Activated CD4-positive, alpha-beta T cell treated with anti-CD3 and anti-CD28 coated beads for 4 hours (primary cell): ENCODE measurements at places on chromosomes 5 and 9.

GRCh38 chr9:16154521-16155078 is 601.8 kb downstream of the CCDC171 start:
- DNase-seq: no peak

GRCh38 chr5:55231029-55231918 is 2.1 kb downstream of the CCNO start:
- no peak for DNase-seq

DNA sequence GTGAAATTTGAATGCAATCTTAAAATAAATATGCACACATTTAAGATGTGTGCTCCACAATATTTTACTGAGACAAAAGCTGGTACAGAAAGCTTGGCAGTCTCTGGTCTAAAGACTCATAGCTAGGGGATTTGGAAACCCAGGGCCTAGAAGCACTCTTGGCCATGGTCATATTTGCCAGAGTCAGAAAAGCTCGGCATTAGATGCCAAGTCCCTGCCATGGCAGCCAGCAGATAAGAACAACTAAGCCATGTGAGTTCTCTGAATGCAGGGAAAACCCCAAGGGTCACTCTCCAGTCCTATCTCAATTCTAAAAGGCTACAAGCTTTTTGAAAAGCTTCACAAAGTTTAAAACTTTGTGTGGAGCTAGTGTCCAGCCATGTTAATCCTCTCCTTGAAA is 119.5 kb downstream of the FAM114A2 start:
- DNase-seq: no peak

DNA sequence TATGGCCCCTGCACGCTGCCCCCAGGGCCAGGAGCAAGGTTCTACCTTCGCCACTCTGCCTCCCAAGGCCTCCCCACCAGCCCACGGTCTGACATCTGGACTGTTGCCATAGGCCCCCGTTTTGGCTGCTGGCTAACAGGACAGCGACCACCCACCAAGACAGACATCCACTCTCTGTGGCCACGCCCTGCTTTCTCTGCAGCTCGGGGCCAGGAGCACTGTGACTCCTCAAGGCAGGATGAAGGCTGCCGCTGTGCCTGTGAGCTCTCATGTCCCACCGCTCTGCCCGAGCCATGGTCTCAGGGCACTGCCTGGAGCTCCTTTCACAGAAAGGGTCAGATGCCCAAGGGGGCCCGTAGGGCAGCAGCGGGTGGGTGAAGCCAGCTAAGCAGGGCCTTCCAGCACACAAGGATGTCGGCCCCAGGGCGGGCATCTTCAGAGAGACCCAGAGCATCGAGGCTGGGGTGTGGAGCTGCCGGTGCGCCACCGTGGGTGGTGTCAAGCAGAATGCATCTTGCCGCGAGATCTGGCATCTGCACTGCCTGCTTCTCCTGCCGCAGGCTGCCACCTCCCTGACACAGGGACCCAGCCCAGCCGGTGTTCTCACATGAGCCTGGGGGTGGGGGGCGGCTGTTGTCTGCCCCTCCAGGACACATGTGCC is 92.2 kb upstream of the ADAMTS2 start:
- DNase-seq: no peak

- no peak for DNase-seq
Observed at GRCh38 chr9:135559606-135560005, 1.9 kb upstream of the PAEP start.

DNA sequence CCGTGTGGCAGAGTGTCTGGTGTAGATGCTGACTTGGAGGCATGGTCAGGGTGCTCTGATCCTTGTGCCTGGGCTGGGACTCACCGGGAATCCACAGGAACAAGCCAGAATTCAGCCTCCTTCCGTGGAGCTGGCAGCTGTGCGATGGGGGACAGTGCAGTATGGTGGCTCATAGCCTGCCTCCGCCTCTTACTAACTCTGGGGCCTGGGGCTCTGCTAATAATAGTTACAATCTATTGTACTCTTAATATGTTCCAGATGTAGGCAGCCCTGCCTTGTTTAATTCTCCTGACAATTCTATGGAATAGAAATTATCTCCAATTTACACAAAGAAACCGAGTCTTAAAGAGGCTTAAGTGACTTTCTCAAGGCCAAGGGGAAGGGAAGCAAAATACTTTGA is 77.6 kb downstream of the PCDH1 start:
- no peak for DNase-seq

GRCh38 chr9:94005272-94005901 is 50.2 kb upstream of the BARX1 start:
- DNase-seq: no peak

GRCh38 chr5:33934176-33934575 is 2.0 kb upstream of the RXFP3 start:
- DNase-seq: no peak

DNA sequence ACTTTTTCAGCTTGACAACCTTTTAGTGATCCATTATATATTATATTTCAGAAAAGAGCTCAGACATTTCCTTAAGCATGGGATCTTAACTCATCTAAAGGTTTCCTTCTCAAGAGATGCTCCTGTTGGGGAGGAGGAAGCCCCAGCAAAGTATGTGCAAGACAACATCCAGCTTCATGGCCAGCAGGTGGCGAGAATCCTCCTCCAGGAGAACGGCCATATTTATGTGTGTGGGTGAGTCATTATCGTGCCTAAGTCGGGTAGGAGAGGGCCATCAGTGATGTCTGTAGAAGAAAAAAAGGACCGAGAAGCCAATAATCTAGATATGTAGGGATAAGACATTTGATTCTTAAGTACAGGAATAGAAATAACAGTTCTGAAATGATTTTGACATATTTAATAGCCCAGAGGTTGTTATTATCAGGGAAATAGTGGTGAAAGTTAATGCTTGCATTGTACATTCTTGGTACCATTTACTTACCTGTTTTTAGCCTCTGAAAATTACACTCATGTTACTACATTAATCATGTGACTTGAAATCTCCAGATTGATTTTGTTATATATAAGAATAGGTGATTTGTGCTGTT is 28.2 kb downstream of the MTRR start:
- peak; percentile 8 for DNase-seq

GRCh38 chr5:117463881-117464570 is 889.4 kb upstream of the SEMA6A start:
- no peak for DNase-seq

DNA sequence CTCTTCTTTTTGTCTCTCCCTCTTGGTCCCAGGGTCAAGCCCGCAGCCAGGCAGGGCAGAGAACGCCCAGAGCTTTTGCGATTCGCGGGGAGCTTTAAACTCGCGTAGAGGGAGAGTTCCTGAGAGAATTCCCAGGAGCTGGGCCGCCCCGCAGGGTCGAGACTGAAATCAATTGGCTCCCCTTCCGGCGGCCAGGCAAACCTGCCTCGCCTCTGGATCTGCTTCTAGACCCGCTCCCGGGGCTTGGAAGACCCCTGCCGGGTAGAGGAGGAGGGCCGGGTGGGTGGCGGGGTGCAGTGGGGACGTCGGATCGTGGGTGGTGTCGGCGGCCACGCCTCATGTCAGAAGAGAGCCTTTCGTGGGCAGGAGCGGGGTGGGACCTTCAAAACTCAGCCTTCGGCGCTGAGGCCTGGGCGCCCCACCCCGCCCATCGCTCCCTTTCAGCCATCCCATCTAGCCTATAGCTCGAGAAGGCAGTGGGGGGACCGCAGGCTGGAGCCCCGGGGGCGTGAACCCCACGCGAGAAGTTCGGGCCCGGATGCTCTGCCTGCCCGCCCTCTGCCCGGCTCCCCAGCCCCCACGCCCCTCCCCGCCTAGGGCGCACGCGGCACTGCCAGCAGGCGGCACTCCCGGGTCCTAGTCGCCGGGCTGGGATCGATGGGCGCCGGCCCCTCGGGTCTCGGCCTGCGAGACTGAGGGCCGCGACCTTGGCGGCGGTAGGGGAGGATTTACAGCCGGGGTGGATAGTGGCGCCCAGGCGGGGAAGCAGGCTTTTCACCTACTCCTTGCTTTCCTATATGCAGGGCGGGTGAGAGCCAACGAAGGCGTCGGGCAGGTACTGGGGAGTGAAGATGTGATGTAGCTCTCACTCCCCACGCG is 6.1 kb downstream of the PRDM6 start:
- DNase-seq: no peak

GRCh38 chr9:76378367-76379073 is 15.7 kb downstream of the RFK start:
- DNase-seq: no peak

DNA sequence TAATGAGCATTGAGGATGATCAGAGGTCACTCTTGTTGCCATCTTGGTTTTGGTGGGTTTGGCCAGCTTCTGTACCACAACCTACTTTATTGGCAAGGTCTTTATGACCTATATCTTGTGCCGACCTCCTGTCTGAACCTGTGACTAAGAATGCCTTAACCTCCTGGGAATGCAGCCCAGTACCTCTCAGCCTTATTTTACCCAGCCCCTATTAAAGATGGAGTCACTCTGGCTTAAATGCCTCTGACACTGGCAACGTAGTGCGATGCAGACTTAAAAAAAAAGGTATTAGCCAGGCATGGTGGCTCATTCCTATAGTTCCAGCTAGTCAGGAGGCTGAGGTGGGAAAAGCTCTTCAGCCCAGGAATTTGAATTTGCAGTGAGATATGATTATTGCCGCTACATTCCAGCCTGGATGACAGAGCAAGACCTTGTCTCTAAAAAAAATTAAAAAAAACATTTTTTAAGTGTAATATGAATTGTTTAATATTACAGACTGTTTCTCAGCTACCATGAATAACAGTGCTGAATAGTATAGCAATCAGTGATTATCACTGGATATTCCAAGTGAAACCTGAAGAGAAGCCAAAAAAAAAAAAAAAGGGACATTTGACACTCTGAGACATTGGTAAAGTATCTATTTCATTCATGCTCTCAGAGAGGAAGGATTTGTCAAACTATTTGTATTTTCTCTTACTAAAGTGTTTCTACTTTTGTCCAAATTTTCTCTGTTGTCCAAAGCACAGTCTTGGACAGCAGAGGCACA is 18.3 kb upstream of the STOM start:
- DNase-seq: no peak

- no peak for DNase-seq
Observed at GRCh38 chr9:129150672-129151211, 27.3 kb downstream of the IER5L start.

- DNase-seq: no peak
Observed at GRCh38 chr9:89491694-89492093, 6.2 kb downstream of the SEMA4D start.

DNA sequence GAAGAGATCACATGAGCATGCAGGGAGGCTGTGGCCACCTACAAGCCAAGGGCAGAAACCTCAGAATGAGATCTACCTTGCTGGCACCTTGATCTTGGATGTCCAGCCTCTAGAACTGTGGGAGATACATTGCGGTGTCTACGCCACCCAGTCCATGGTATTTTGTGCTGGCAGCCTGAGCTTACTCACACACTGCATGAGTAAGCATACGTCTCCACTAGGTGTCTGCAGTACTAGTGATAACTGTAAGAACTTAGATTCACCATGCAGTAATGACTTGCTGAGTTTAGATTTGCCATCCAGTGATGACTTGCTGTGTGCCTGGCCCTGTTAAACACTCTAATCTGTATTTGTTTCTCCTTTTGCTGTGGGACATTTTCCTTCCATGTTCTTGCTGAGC is 417.7 kb downstream of the GADD45G start:
- no peak for DNase-seq

GRCh38 chr9:116899337-116900006 is 212.4 kb downstream of the TRIM32 start:
- DNase-seq: no peak
